ENCODE measurements at places on chromosomes 4 and X.

- DNase-seq, result no peak
These were observed 354.3 kb downstream of the GPAT3 start for GRCh38 chr4:83890231-83890630.

GRCh38 chrX:26783512-26784225, 567.7 kb downstream of the MAGEB5 start:
- no peak for DNase-seq

GRCh38 chr4:74543983-74544382, 99.0 kb downstream of the AREG start:
- DNase-seq, result no peak

DNA sequence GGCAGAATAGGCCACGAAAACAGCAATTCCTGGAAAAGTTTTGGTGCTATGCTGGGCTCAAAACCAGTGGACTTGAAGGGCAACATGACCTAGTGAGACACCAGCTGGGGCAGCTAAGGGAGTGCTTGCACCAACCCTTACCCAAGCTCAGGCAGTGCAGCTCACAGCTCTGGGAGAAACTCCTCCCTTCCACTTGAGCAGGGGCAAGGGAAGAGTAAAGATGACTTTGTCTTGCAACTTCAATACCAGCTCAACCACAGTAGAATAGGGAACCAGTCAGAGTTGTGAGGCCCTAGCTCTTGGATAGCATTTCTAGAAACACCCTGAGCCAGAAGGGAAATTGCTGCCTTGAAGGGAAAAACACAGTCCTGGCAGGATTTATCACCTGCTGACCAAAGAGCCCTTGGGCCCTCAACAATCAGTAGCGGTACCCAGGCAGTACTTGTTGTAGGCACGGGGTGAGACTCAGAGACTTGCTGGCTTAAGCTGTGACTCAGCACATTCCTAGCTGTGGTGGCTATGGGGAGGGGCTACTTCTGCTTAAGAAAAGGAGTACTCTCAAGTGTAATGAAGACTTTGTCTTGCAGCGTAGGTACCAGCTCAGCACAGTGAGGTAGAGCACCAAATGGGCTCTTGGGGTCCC, 19.7 kb upstream of the ABCG2 start:
- DNase-seq, result no peak

DNA sequence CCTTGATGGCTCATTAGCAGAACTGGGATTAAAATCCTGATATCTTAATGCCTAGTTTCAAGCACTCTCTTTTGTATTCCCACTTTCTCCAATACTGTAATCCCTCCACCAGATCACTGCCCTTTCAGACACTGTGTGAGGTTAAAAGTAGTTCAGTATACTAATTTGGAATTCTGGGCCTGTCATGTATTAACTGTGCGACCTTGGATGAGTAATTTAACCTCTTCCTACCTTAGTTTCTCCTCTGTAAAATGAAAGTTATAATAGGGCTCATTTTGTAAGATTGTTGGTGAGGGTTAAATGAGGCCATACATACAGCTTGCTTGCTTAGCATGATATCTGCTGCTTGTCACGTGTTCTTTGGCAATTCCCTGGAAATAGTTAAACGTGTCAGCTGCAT, 207.3 kb upstream of the HS3ST1 start:
- no peak for DNase-seq

DNA sequence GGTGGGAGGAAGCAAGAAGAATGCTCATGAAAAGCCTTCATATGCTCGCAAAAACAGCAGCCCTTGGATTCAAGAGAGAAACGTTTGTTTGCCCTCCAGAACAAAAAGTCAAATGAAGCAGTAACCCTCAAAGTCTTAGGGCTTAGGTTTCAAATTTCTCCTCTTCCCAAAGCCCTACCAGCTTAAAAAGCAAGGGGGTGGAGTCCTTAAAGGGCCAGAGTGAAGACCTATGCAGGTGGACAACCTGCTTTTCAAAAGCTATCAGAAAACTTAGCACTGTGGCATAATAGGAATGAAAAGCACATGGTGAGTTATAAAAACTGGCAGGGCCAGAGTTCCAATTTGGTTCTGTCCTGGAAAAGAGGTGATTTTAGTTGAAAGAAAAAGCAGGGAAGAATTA, 253.3 kb downstream of the NAP1L3 start:
- DNase-seq, result no peak

All from stimulated activated CD4-positive, alpha-beta T cell treated with anti-CD3 and anti-CD28 coated beads, Interleukin-15, amount 100 ng/mL, for 48 hours (primary cell).